ENCODE measurements at places on chromosomes 7 and 10.

DNA sequence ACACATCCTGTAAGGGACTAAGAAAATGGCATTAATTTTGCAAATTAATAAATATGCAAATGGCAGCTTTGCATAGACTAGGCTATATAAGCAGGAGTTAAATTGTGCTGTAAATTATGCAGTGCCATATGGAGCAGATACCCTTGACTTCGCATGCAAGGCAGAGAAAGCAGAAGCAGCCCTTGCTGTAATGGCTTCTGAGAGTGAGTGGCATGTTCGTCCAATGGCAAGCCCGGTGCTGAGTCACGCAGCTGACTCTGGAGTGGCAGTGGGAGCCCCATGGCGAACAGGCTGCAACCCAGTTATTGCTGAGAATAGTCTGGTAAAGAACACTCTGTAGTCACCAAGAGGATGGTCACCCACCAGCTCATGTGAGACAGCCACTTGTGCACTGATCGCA lies 1186.5 kb downstream of the TYW1 start:
- DNase-seq: peak; percentile 90

- no peak for DNase-seq
Observed at GRCh38 chr10:110620398-110620719, 23.8 kb upstream of the RBM20 start.

GRCh38 chr10:3264161-3264761 lies 91.7 kb upstream of the PITRM1 start:
- DNase-seq: no peak

- DNase-seq: no peak
Observed at GRCh38 chr10:78295242-78295641, 261.6 kb downstream of the RPS24 start.

- no peak for DNase-seq
Observed at GRCh38 chr10:5551531-5552375, 27.0 kb downstream of the CALML3 start.

GRCh38 chr10:101745074-101745696 lies 30.7 kb downstream of the FGF8 start:
- DNase-seq: no peak

- no peak for DNase-seq
Observed at GRCh38 chr10:95798096-95798855, 42.3 kb downstream of the ENTPD1 start.

GRCh38 chr7:129238546-129238945 lies 13.7 kb downstream of the AHCYL2 start:
- DNase-seq: no peak

GRCh38 chr7:85829817-85830432 lies 643.1 kb upstream of the SEMA3D start:
- no peak for DNase-seq

DNA sequence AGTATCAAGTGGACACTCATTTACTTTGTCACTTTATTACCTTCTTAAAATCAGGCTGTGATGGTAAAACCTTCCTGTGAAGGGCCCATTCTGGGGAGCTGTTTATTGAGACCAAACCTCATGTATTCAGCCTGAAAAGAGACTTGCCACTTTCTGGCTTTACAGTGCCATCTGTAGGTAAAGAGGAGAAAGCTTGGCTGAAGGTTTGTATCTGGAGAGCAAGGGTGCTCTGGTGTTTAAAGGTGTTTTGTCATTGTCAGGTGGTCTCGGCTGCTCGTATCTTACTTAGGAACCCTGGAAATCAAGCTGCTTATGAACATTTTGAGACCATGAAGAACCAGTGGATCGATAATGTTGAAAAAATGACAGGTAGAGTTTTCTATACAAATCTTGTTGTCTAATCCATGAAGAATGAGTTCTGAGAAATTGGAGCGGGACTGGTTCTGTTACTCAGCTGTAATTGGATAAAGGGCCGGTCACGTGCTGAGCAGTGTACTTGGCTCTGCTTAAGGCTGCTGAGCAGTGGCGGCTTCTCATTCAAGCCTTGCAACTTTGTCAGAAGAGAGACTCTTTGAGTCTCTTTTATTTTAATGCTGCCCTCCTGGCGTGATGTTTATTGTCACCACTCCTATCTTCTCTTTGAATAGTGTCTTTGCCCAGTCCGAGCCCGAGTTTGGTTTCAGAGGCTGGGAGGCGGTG lies 46.9 kb downstream of the AP3M1 start:
- no peak for DNase-seq

DNA sequence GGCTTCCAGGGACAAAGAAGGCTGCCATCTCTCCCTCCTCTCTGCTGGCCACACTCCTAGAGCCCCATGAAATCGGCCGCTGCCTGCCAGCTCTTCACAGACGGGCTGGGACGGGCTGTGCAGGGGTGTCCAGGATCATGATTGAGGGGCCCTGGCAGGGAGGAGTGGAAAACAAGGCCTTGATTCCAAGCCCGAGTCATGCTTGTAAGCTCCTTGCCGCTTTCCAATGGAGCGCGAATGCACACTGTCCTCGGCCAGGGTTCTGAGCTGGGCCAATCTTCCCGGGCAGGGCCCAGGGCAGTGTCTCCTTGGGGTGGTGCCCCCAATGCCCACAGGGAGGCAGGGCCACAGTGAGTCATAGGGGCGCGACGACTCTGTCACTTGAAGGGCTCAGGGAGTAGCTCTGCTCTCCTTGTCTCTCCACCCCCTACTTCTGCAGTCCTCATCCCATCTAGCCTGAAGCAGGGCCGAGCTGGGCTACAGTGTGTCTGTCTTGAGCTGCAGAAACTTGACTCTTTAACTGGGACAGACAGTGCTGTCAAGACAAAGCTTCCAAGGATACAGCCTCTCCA lies 186.2 kb upstream of the SVIL start:
- DNase-seq: no peak

GRCh38 chr10:43814663-43815062 lies 166.0 kb upstream of the ZNF32 start:
- no peak for DNase-seq

- no peak for DNase-seq
Observed at GRCh38 chr10:26475386-26475785, 37.2 kb downstream of the APBB1IP start.

DNA sequence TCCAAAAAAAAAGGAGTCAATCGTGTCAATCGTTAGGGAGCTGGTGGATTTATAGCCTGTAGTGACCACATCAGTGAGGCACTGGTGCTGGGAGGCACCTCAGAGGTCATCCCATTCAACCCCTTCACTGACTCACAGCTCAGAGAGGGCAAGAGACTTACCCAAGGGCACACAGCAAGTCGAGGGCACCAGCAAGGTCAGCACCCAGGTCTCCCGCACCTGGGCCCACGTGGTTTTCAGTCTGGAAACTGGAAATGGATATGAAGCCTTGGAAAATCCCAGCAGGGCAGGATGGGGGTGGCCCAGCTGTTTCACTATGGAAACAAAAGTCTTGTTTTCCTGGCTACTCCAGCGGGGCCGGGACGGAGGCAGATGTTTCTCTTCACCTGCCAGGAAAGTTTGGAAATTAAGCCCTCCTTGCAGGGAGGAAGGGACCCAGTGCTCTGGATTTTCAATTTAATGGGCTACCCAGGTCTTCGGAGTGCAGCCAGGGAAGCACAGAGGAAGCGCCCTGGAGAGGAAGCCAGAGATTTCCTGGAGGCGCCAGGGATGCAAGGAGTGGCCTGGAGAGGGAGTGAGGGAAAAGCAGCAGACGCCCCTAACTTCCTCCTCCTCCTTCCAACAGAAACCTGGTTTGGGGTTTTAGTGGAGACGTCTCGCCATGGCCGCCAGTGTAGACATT lies 157.2 kb upstream of the TNRC18 start:
- DNase-seq: no peak

- DNase-seq: no peak
Observed at GRCh38 chr10:71396711-71397295, at the start of gene CDH23. Gene CDH23, plus strand, starts transcription at chr10:71396920. Its CDS starts 42,912 bp downstream, at chr10:71439832.

DNA sequence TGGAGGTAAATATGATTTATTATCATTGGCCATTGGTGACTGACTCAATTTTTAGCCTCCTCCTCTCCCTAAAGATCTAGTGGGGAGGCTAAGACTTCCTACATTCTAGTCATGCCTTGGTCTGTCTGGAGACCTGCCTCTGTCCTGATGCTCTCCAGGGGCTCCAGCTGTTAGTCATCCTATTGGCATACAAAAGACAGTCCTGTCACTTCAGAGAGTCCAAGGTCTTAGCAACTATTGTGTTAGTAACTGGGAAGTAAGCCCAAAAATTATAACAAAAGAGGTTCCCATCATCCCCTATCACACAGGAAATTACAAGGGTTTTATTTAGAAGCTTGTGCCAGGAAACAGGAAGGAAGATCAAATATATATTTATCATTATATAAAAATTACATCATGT lies 400.6 kb upstream of the VSTM2A start:
- no peak for DNase-seq

DNA sequence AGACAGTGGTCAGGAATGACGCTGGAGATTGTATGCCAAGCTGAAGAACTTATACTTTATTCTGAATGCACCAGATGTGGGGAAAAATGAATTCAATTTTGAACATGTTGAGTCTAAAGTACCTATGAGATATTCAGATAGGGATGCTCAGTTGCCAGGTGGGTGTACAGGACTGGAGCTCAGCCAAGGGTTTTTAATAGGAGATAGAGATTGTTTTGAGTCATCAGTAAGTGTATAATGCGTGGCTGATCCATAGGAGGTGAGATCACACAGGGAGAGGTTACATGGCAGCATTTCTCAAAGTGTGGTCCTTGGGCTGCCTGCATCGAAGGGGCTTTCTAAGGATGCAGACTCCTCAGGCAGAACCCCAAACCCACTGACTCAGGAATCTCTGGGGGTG lies 6.8 kb upstream of the HIPK2 start:
- no peak for DNase-seq

GRCh38 chr7:45026984-45027773 lies 27.2 kb downstream of the CCM2 start:
- DNase-seq: no peak

- no peak for DNase-seq
Observed at GRCh38 chr10:69854511-69855345, 53.0 kb downstream of the COL13A1 start.

Data from NCI-H187 treated with DMSO at 0.1 percent for 48 hours (cell line).